ENCODE measurements at places on chromosomes 12 and 14.

GRCh38 chr14:100305324-100306100, 732 bp downstream of the SLC25A29 start:
- no peak for DNase-seq

GRCh38 chr12:9113987-9114309, 1.8 kb downstream of the A2M start:
- DNase-seq: no peak

GRCh38 chr12:117384735-117385134, 23.3 kb upstream of the NOS1 start:
- DNase-seq: no peak

DNA sequence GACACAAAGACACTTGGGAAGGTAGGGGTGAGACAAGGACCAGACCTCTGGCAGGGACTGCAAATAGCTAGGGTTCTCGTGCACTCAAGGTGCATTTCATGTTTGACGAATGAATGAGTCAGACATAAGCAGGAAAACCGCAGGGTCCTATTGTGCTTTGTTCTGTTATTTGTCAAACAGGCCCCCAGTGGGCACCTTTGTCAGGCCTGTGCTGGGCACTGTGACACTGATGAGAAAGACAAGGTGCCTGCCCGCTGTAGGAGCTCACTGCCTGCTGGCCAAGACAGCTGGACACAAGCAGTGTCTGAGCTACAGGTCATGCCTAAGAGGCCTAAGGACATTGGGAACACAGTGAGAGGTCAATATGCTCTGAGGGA, 2.3 kb downstream of the OTUB2 start:
- no peak for DNase-seq

DNA sequence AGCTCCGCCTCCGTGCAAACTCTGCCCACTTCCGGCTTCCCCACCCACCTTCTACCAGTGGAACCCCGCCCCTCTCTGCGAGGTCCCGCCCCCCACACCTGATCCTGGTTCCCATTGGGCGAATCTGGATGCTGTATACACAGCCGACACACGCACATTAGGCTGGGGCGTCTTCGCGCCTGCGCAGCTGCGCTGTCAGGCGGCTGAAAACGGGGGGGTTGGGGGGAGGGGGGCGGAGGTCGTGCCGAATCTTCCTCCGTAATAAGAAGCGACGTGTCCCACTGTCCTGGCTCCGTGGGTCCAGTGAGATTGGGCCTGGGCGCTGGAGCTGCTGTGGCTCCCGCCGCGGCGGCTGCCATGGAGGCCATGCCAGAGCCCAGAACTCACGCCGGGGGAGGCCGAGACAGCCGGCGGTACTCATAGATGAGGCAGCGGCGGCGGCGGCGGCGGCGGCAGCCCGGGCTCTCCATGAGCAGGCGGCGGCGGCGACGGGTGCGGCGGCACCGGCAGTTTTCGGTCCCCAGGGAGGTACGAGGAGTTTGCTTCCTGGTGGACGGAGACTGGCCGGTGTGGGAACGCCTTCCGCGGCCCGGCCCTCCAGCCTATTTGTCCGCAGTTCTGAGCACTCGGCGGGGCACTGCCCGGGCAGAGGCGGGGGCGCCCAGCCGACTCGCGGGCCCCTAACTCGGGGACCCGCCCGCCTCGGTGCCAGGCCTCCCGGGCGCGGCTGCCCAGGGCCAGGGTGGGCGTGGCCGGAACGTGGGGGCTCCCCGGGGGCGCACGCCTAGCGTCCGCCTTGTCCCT, 64.5 kb downstream of the KLHL28 start:
- DNase-seq: peak; percentile 97

DNA sequence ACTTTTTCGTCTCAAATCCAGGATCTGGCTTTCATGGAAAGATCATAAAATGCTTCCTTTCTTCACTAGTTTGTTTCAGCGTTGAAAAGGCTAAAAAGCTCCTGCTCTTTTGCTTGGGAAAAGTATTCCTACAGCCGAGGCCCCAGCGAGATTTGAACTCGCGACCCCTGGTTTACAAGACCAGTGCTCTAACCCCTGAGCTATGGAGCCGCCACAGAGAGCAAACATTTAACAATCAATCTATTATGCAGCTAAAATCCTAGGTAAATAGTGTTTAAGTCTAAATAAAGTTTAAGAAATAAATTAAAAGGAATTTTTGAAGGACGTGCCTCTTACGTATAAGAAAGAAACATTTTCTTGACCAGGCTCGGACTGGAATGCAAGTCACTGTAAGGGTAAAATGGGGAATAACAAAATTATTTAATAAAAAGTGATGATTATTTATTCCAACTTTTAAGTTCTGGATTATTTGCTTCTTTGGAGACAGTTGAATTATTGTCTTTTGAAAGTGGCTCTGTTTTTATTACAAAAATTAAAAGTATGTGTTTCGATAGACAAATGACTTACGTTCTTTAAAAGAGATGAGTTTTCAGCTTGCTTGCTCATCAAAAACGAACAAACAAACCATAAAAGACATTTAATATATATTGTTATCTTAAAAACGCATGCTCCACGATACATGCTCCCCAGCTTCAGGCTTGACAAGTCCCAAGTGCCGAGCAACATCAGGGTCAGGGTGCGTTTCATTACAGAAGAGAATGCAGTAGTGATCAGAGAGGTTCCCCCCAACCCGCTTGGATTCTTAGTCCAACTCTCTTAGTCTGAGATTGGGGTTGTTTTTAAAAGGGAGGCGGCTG, 10.2 kb downstream of the OR6S1 start:
- no peak for DNase-seq

DNA sequence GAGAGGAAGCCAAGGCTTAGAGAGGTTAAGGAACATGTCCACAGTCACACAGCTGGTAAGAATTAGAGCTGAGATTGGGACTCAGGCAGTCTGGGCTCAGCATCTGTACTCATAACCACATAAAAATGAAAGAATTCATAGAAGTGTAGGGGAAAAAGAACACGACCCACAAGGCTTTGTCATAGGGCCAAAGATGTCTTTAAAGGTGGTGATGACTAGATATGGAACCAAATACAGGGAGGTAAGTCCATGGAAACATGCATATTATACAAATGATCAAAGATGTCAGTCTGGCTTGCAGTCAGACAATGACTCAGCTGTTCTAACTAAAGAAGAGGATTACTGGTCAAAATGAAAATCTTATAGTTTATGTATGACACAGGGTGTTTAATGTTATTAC, 7.2 kb upstream of the SSPN start:
- DNase-seq: no peak

DNA sequence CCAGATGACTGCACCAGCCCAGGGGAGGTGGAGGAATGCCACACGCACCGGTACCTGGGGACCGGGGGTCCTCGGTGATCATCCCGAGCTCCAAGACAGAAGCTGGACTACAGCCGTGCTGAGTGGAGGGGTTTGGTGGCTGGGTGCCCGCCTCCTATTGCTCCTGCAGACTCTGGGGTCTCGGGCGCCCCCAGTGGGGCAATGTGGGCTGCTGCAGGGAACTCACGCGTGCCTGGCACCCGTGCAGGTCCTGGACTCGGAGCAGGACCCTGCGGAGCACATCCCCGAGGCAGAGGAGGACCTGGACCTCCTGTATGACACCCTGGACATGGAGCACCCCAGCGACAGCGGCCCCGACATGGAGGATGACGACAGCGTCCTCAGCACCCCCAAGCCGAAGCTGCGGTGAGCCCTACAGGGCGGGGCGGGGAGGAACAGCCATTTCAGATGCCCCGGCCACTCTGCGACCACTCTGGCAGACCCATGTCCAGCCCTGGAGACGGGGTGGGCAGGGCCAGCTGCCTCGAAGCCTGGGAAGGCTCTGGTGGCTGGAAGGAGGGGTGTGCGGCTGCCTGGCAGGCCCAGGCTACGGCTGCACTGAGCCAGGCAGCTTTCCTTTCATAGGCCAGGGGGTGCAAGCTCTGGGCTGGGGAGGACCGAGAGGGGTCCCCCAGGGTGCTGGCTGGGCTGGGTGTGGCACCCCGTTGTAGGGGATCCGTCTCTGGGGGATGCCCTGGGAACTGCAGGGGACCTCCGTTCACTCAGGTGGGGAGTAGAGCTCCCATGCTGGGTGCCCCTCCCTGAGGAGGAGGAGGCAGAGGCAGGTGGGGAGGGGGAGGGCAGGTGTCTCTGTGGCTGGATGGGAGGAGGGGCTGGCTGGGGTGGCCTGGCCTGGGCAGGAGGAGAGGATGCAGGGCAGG, 21.6 kb upstream of the TEX22 start:
- no peak for DNase-seq

GRCh38 chr14:32077081-32078022, at the start of gene ARHGAP5:
TSS of gene ARHGAP5 (plus strand) at chr14:32077304. CDS start at chr14:32090670, 13,366 bp downstream.
- DNase-seq: peak; percentile 26

DNA sequence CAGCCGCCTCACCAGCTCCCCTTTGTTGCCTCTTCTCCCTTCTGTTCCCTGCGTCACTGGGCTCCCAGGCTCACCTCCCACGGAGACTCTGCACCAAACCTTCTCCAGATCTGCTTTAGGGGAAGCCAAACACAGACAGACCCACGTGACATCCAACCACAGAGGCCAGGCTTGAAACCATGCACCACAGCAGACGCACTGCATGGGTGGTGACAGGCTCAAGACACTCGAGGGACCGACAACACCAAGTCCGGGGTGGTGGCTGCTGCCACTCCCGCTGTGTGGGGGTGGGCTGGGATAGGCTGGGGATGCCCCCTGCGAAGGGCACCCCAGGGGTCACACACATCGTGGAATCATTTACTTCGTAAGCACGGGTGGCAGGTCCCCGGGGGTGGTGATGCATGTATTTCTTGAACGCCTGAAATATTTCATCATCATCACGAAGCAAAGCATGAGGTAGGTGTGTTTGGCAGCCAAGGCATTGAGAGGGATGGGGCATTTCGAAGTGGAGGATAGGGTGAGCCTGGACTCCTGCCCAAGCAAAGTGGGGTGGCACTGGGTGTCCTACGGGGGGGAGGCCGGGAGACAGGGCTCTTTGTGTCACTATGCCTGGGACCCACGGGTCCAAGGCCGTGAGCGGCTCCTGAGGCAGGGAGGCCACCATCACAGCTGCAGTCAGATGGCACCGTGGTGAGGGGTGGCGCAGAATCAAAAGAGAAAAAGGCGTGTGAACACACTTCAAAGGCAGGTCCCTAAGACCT, 66.8 kb upstream of the RFLNA start:
- DNase-seq: no peak

DNA sequence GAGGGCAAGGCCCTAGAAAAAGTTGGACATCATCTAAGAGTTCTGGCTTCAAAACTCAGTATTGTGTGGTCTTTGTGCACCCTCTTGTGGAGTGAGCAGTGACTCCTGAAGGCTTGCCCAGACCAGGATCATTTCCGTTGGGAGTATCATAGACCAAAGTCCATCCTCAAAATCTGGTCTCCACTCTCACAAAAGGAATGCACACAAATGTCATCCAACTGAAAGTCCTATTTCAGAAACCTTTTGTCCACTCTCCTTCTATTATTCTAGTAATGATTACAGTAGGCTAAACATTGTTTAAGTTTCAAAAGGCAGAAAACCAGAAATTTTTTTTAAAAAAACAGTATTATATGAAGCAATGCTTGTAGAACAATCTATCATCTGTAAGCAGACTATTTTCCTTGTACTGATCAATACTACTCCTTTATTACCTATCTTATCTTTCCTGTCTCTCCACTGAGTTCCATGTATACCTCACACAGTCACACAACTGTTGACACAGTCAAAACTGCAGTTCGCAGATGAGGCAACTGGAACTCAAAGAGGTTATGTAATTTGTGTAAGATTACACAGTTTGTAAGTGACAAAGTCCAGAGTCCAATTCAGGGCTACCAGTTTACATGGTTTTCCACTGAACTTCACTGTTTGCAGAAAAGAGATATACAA, 41.4 kb downstream of the COX16 start:
- peak; percentile 82 for DNase-seq

- no peak for DNase-seq
These were observed 1885.8 kb upstream of the SEL1L start for GRCh38 chr14:83419420-83419819.

DNA sequence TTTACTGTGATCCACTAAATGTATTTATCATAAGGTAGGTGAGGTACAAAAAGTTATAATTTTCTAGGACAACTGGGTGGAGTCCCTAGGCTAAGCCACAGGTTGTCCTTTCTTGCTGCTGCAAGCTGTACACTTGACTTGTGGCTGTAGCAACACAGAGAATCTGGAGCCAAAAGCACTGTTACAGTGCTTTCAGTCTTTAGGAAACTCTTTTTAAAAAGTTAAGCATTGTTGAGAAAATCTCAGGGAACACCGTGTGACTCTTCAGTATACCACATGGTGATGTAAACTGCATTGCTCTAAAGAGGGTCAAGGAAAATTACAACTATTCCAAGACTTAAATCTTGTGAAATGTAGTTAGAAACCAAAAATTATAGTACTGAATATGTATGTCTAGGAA, 11.4 kb downstream of the SLC15A5 start:
- no peak for DNase-seq

DNA sequence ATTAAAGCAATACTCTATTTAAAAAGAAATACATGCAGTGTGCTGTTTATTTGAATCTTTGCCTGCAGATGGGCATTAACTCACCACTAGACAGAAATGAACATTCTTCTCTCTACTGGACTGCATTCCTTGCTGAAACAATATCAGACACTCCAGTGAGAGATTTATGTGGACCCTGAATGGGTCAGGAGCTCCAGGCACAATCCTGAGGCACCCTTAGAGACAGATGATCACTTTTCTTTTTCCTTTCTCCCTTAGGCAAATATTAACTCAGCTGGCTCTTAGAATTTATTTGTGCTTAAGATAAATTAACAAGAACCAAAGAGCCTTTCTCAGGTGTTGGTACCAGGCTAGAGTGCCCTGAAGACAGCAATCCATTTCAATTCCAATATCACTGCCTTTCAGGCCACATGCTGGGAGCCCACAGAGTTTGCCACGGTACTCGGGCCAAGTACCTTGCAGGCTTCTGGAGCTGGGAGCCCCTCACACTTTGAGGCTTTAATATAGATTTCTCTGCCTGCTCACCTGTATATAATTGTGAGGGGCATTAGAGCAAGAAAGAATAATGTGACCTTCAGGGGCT, 173.0 kb downstream of the EMP1 start:
- DNase-seq: no peak

- no peak for DNase-seq
These were observed at the start of gene PIK3C2G for GRCh38 chr12:18261273-18261672. TSS of gene PIK3C2G (plus strand) at chr12:18261518. CDS start at chr12:18282082, 20,564 bp downstream.

DNA sequence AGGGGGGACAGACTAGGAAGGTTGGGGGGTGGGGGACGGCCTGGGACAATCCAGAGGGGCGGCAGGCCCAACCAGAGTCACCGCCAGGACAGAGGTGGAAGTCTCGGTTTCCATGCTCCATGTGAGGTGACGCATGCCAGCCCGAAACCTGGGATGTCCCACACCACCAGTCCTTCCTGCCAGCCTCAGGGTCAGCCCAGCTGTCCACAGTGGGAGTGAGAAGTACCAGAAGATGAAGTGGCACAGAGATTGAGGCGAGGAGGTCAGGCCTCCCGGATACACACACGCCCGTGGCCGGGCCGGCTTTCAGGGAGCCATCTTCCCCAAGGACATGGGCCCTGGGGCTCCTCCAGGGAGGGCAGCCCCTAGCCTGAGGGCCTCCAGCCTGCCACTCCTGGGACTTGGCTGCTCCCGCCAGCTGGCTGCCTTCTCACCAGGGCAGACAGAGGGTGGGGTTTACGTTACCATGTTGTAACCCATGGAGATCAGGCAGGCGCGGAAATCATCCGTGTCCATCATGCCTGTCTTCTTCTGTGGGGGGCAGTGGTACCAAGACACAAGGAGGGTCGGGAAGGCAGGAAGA, 85.2 kb upstream of the ZFP36L1 start:
- no peak for DNase-seq
